ENCODE measurements at places on chromosomes 4 and X.

DNA sequence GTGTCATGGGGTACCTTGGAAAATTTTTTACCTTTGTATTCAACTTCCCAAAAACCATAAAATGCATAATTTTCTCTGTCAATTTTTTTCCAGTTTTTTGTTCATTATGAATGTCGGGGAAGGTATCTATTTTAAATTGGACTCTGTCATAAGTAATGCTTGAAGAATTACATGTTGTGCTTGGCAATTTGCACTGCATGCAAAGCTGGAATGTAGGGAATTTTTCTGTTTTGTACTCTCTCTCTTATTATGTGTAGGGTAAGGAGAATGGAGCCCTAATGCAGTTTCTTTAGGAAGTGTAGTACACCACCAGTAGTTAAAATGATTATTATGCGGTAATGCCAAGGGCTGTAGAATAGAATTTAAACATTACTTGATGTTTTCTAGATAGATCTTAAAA, 137.7 kb upstream of the LIMCH1 start:
- DNase-seq = no peak

DNA sequence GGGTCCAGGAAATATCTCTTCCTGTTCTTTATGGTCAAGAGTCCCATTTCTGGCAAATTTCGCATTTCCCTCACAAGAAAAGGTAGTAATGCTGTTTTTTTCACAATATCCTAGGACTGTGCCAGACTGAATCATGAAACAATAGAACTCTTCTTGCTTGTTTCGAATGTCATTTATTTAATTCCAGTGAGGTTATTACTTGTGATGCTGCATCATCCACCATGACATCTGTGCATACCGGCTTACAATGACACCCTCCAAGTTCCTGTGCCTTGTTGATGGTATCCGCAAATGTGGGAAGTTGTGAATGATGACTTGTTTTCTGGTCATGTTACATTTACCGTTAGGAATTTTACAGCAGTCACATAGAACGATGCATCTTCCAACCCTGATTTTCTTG, 42.9 kb upstream of the SPRY1 start:
- no peak for DNase-seq

DNA sequence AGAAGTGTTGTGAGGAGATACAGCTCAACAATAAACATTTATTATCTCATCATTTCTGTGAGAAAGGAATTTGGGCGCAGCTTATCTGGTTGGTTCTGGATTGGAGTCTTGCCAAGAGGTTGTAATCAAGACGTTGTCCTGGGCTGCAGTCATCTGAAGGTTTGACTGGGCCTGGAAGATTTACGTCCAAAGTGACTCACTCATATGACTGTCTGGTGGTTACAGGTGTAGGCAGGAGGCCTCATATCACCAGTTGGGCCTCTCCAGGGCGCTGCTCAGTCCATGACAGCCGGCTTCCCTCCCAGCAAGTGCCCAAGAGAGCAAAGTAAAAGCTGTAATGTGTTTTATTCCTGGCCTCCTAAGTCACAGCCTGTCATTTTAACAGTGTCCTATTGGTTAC, 106.3 kb downstream of the USP46 start:
- no peak for DNase-seq

DNA sequence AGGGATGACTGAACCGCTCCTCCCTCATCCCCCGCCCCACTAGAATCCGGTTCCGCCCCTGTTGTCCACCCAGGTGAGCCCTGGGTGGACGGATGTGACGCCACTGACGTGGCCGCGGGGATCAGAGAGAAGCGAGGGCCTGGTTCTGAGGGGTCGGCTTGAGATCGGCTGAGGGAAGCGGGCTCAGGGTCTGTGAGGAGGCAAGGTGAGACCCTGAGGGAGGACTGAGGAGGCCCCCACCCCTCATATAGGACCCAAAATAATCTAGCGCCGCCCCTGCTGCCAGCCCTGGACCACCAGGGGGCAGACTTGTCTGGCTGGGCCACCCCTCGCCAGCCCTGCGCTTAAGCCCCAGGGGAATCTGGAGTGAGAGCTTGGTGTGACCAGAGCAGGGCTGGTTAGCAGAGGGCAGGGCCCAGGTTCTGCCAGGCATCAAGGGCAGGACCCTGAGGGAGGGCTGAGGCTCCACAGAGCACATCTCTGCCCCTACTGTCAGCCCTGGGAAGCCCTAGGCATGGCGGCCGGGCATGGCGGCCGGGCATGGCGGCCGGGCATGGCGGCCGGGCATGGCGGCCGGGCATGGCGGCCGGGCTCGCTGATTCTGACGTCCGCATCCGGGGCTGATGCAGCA, at the start of gene MAGEA8:
TSS of gene MAGEA8 (plus strand) at position 103 of the 631 bp plus-strand sequence. CDS start 3,090 bp downstream, outside the sequence.
- peak; percentile 6 for DNase-seq

- no peak for DNase-seq
Observed at GRCh38 chr4:138010639-138011038, 231.5 kb downstream of the SLC7A11 start.

DNA sequence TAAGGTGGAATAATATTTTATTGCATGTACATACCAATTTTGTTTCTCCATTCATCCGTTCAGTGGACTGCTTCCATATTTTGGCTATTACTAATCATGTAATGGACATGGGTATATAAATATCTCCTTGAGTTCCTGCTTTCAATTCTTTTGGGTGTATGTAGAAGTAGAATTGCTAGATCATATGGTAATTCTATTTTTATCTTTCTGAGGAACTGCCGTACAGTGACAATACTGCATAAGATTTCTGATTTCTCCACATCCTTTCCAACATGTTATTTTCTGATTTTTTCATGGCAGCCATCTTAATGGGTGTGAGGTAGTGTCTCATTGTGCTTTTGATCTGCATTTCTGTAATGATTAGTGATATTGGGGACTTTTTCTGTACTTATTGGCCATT, 19.2 kb downstream of the ALPK1 start:
- DNase-seq = no peak

DNA sequence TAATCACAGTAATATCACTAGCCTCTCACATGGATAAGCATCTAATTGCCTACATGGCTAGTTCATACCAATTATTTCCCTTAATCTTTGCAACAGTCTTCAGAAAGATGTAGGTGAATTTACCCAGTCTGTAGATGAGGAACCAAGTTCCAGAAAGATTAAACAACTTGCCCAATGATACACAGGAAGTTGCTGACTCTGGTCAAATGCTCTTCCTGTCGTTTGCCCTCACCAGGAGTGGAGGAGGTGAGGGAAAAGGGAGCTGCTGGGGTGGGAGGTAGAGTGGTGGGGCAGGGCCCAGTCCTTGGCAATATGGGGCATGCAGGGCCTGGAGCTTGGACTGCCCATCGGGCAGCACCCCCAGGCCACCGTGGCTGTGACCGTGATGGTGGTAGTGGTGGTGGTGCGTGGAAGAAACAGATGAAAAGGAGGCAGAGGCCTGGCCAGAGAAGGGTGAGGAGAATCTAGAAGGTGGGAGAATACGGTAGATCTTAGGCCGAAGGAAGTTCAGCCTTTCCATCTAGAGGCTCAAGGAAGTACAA, 2.3 kb upstream of the KDM5C start:
- no peak for DNase-seq

DNA sequence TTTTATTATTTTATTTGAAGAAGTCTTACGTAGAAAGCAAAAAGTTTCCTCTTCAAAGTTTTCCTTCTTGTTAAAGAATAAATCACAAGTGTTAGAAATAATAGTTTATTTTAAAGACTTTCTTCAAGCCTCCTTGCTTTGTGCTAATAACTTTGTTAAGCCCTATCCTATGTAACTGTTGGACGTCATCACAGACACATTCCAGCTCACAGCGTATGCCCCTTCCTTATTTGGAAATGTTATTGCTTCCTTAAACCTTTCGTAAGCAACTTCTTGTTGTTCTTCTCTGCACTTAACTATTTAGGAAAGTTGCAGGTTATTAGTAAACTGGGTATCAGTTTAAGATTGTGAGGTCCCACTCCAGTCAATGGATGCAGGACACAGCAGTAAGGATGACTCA, 7.6 kb upstream of the SRD5A3 start:
- DNase-seq = no peak

GRCh38 chr4:8427262-8427661, 13.3 kb downstream of the ACOX3 start:
- DNase-seq = no peak

GRCh38 chr4:124212815-124213630, 499.5 kb downstream of the ANKRD50 start:
- no peak for DNase-seq

DNA sequence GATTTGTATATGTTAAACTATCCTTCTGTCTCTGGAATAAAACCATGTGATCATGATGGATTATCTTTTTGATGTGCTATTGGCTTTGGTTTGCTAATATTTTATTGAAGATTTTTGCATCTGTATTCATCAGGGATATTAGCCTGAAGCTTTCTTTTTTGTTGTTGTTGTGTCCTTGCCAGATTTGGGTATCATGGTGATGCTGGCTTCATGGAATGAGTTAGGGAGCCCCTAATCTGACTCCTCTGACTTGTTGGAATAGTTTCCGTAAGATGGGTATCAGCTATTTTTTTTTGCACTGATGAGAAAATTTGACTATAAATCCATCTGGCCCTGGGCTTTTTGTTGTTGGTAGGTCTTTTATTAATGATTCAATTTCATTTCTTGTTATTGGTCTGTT, 45.7 kb downstream of the ATP10D start:
- DNase-seq = no peak

DNA sequence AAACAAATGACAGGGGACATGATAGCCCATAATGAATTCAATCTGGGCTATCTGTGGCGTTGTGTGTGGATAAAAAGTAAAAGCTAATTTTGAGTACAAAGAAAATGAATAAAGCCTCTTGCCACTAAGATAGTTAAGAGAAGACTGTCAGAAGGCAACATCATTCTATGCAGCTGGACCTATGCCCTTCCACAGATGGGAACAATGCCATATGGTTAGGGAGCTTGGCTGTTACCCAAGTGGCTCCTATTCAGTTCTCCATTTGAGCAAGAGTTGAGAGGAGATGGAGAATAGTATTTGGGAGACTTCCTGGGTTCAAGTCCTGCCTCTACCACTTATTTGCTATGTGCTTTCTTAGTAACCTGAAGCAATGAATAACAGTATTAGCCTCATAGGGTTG, 107.7 kb downstream of the ANXA3 start:
- no peak for DNase-seq

DNA sequence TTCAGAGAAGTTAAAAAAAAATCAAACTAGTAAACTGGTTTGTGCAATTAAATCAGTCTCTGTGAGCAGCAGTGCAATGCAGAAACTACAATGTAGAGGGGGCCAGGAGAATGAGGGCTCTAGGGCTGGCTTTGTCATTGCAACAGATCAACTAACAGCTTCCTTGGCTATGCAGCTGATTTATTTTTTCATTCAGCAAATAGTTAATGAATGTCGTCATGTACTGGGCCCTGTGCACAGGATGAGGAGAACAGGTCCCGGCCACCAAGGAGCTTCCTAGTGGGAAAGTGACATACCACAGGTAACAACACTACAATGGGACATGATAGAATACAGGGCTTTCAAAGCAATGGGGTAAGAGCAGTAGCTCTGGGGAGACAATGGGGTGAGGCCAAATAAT, 190.1 kb downstream of the NSUN7 start:
- DNase-seq = no peak

GRCh38 chrX:16063921-16064320, 59.4 kb upstream of the GRPR start:
- DNase-seq = no peak

DNA sequence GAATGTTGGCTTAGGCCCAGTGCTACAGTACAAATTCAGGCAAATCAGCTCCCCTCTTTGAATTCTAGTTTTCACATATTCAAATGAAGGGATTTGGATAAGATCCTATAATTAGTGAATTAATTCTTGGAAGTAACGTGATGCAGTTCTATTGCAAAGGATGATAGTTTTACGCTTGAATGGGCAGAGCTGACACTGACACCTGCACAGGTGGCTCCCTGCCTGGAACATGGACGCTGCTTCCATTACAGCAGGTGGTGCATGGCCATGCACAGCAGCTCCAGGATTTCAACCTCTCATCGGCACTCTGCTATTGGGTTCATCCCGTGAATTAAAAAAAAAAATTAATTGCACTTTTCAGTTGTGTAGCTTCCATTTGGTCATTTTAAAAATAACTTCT, 28.4 kb upstream of the RPS6KA6 start:
- no peak for DNase-seq

- no peak for DNase-seq
Observed at GRCh38 chrX:22220941-22221340, 51.8 kb upstream of the CBLL2 start.

Data from nephron progenitor cell (in vitro differentiated cells).